ENCODE measurements at places on chromosomes 2 and 18.
A peak's percentile ranks its signal among the peaks of the same experiment; 100 is the strongest.

GRCh38 chr18:75698861-75699260 lies 271.4 kb upstream of the SMIM21 start:
- DNase-seq: no peak

DNA sequence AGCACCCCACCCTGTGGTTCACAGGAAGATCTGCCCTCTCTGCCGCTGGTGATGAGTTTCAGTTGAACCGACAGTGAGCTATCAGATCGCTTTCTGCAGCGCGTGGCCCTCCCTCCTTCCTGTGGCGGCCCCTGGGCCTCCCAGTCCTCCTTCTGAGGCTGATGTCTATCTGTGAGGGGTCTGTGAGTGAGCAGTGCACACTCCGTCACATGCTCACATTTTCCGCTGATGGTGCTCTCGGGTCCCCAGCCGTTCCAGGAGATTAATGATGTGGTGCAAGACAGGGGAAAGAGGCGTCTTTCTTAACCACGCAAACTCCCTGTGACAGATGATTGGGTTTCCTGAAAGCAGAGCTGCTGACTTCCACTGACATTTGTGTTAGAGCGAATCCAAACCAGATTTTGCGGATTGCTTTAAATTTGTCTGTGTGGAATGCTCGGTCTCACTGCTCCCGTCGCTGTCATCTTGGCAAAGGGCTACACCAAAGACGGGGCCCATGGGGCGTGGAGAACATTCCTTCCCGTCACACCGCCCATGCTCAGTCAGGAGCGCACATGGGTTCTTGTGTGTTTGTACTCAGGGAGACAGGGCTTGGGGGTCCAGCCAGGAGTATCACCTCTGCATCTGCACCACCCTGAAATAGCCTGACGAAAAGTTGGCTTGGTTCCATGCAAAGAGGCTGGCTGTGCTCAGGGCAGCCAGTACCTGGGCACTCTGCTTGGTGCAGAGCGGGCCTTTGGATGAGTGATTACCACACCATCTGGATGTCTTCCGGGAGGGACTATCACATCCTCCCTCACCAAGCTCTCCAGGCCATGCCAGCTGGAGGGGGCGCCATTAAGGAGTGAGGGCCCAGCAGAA lies 154.7 kb upstream of the HS6ST1 start:
- DNase-seq: no peak

DNA sequence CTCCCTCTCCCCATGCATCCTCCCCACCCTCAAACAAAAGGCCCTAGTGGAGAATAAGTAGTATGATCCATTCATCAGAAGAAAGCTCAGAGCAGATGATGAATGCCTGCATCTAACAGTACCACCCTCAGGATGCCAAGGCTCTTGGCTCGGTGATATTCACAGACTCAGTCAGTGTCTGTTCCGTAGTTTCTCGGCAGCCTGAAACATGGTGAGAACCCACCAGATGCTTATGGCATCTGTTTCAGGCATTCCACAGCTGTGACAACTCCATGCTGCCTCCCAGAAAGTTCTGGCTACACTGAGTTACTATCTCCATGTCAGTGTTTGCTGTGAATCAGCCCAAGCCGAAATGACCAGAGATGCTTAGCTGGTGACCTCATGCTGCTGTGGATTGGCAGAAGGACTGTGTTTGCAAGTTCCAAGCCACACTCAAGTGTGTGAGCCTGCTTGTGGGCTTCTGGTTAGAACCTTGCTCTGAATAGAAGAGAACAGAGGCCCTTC lies 83.9 kb downstream of the WDSUB1 start:
- no peak for DNase-seq

DNA sequence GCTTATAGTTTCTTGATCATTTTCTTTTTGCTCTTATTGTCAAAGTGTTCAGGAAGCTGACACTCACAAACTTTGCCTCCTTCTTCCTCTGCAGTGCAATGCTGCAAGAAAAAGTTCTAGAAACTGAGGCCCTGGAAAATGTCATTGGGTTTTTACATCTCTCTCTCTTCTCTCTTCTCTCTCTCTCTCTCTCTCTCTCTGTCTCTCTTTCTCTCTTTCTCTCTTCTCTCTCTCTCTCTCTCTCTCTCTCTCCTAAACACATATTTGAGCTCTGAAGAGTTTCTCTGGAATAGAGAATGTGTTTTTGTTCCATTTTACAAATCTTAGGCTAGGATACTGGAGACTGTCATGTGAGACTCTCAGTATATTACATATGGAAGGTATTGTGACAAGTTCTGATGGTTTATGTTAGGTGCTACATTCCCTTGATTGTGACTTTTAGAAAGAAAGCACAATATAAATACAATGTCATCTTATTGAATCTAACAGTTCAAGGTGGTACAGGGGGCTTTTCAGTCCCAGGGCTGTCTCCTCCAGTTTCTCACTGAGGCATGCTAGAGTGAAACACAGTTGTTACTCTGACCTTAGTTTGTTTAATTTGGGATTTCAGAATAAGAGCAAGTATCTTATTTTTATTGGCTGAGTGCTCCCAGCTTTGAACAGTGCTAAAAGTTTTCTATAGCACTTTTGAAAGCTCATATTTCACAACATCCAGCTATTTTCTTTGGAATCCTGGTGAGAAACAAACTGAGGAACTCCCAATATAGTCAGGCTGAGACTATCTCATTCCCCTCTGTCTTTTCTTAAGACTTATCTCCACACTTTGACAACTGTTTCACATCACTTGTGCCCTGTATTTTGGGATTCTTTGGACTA lies 41.4 kb upstream of the EHBP1 start:
- DNase-seq: no peak

DNA sequence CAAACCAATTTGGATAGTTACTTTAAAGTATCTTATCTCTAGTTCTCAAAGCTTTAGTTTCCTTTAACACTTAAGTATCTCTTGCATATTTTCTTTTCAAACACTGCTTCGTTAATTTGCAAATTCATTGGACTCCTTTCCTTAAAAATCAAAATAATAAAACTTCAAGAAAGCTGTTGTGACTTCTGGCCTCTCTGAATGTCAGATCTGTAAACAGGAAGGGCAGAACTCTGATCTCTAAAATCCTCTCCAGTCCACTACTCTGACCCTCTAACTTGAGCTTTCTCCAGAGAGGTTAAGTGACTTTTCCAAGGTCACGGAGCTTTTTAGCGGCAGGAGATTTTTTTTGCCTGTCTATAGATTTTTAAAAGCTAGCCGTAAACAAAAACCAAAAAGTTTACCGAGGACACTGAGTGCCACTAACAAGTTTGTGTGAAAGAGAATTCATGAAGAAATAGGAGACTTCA lies 155.5 kb downstream of the TGIF1 start:
- DNase-seq: no peak

GRCh38 chr18:3869848-3870247 lies 419.9 kb downstream of the TGIF1 start:
- no peak for DNase-seq

GRCh38 chr2:237097911-237098702 lies 12.4 kb downstream of the COPS8 start:
- DNase-seq: no peak

DNA sequence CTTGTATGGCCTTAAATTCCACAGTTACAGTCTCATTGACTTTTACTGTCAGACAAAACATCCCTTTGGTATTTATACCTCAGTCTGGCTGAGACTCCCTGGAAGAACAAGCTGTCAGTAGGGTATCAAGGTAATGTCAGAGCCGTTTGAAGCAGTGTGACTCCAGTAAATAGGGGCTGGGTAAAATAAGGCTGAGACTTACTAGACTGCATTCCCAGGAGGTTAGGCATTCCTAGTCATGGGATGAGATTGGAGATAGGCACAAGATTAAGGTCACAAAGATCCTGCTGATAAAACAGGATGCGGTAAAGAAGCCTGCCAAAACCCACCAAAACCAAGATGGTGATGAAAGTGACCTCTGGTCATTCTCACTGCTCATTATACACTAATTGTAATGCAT lies 219.5 kb upstream of the SKOR2 start:
- no peak for DNase-seq

DNA sequence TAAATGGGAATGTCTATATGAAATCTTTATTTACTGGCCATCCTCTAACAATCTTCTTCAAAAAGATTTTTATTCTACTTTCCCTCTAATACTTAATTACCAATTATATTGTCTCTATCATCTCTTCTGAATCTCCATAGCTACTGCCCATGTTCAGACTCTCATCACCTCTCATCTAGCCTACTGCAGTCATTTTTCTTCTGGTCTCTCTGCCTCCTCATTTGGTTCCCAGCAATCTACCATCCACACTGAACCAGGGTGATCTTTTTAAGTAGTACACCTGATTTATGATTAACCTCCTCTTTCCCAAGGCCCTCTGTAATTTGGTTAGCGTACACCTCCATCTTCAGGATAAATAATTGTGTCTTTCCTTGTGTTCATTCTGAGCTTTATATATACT lies 57.6 kb downstream of the NCKAP1 start:
- no peak for DNase-seq

- DNase-seq: no peak
These were observed 181.0 kb downstream of the TFCP2L1 start for GRCh38 chr2:121103960-121104359.

GRCh38 chr2:228048838-228049490 lies 132.5 kb downstream of the SPHKAP start:
- peak; percentile 17 for DNase-seq
